Smooth muscle cell of the brain vasculature (primary cell): ENCODE measurements at places on chromosomes 12 and 14.

GRCh38 chr14:30620178-30620577 is 1.9 kb upstream of the SCFD1 start:
- DNase-seq, result no peak

GRCh38 chr14:36585100-36585499 is 2.7 kb upstream of the NKX2-8 start:
- no peak for DNase-seq

DNA sequence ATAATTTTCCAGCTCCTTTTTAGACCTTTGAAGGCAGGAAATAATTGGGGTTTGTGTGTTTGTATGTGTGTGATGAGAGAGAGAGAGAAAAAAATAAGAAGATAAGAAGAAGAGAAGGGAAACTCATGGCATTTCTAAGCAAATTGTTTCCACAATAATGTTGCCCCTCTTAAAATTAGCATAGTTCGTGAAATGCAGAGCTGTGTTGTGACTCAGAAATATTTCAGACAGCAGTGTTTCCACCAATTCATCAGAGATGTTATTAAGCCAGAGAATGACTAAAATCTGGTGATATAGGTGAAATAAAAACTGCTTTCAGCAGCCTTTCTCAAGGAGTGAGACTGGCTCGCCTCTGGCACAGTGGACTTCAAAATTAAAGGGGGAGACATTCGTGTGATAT is 65.9 kb upstream of the ARHGAP5 start:
- DNase-seq, result no peak

DNA sequence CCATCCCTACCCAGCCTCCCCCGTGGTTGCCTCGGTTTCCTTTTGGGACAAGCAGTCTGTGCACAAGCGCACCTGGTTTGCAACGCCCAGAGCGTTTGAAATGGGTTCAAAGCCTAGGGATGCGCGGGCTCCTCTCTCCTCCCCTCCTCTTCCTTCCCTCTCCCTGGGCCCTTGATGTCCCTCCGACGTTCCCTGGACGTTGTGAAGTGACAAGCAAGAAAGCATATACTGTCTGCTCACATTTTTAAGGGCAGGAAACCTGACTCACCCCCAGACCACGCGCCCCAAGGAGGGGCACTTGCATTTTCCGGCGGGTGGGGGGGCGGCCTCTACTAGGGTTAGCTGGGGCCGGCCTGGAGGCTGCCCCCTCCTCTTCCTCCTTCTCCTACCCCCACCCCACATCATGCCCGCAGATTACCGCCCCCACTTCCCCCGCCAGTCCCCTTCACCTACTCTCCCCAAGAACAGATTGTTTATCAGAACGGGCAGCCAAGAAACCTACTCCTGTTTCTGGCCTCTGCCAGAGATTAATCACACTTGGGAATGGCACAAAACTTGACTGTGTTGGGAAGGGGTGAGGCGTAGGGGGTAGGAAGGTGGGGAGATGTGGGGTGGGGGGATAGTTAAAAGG is 9.5 kb upstream of the IRF2BPL start:
- DNase-seq, result no peak

GRCh38 chr14:96215452-96216244 is 11.0 kb downstream of the BDKRB2 start:
- DNase-seq, result no peak

GRCh38 chr12:64102339-64102738 is 119.8 kb downstream of the KICS2 start:
- no peak for DNase-seq

DNA sequence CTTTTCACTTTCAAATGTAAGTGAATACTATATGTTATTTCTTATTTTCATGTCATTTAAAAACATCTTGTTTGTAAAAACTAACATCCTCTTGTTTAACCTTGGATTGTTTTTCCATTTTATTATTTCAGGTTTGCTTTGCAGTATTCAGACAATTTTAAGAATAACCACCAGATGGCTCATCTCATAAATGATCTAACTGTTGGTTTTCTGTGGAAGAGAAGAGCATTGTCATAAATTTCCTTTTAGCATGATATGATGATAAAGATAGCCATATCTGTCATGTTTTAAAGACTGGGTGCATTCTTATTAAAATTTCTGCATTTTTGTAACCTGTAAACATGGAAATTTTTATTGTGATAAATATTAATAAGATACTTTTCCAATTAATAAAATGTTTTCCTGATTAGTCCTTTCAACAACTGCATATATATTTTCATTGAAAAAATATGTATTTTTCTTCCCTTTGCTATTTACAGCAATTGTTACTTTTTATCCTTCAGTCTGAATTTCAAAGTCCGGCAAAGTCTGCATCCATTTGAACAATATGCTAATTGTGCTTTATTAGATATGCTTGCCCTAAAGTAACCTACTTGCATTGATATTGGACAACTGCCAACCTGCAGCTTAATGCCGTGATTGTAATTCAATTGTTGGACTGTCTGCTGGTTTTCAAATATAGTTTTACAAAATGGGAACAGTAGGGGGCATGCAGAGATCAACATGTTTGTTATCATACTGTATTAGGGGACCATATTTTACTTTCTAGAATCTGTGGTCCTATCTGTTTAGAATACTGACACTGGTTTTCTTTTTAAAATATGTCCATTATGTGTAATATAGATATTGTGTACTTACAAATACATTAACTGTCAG is 163.4 kb downstream of the GARIN6 start:
- DNase-seq, result no peak

DNA sequence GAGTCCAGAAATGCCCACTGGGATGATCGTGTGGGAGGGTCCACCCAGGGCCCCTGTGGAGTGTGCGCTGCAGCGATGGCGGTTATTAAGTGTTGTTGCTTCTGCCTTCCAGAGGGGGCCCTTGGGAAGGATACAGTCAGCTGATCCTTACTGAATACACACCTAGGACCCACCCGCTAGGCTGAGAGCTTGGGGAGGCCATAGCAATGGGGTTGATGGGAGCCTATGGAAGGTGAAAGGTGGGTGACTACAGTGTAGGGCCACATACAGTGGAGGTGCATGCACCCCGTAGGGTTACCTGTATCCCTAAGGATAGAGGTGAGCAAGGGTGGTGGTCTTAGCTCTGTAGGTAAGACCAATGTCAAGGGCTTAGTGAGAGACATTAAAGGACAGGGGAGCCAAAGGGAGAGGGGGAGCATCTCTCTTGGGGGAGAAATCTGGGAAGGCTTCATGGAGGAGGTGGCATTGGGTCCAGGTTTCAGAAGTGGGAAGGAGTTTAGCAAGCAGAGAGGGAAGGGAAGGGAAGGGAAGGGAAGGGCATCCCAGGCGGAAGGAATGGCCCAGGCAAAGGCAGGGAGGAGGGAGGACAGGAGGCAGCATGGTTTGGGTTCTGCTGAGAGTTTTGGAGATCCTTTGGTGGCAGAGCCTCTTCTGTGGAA is 73.1 kb upstream of the RIN3 start:
- no peak for DNase-seq

- DNase-seq, result no peak
Observed at GRCh38 chr14:90535556-90536090, 138.8 kb downstream of the CALM1 start.

DNA sequence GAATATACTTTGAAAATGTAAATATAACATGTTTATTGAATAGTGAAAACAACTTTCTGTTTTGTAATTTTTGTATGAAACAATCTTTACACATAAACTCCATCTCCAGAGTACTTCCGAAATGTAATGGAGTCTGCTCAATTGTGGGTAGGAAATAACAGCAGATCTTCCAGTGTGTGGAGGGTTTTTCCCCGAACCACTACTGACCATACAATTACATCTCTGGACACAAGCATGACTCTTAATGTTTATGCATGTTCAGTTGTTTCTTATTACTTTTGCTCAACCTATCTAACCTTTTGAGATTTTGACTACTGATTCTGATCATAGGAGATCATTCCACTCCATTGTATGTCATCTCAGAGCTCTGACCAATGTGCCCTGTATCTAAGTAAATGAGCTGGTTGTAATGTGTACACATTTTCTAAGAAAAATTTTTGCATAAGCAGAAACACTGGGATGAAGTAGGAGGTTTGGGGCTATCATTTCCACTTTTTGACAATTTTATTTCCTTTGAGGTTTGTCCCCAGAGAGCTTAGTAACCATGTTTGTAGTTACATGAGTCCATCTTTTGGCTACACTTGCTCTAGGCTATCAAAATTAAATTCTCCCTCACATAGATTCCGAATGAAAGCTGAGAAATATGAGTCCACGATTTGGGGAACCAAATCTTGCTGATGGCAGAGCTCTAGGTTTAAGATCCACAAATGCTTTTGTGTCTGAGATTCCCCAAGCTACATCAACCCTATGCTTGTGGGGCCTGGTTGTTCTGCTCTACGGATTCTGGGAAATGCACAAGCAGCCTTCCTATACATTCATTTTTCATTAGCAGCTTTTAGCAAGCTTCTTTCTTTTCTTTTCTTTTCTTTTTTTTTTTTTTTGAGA is 21.4 kb upstream of the CLEC4D start:
- DNase-seq, result no peak

DNA sequence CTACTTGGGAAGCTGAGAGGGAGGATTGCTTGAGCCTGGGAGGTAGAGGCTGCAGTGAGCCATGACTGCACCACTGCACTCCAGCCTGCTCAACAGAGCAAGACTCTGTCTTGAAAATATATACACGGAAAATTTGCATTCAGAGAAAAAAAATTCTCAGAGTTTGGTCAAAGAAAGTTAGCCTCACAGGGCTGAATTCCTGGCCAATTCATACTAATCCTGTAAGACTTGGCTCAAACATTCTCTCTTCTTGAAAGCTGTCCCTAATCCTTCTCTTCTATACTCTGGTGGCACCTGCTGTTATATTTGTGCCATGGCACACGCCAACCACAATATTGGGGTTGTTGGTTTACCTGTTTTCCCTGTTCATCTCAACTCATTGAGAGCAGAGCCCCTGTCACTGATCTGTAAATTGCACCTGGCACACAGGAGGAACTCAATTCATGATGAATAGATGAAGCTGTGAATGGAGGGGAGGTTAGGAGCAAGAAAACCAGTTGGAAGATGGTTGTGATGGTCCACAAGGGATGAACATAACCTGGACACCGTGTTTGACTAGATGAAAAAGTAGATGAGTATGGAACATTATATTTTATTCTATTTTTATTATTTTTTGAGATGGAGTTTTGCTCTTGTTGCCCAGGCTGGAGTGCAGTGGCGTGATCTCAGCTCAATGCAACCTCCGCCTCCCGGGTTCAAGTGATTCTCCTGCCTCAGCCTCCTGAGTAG is 36.8 kb upstream of the SPTSSA start:
- no peak for DNase-seq

DNA sequence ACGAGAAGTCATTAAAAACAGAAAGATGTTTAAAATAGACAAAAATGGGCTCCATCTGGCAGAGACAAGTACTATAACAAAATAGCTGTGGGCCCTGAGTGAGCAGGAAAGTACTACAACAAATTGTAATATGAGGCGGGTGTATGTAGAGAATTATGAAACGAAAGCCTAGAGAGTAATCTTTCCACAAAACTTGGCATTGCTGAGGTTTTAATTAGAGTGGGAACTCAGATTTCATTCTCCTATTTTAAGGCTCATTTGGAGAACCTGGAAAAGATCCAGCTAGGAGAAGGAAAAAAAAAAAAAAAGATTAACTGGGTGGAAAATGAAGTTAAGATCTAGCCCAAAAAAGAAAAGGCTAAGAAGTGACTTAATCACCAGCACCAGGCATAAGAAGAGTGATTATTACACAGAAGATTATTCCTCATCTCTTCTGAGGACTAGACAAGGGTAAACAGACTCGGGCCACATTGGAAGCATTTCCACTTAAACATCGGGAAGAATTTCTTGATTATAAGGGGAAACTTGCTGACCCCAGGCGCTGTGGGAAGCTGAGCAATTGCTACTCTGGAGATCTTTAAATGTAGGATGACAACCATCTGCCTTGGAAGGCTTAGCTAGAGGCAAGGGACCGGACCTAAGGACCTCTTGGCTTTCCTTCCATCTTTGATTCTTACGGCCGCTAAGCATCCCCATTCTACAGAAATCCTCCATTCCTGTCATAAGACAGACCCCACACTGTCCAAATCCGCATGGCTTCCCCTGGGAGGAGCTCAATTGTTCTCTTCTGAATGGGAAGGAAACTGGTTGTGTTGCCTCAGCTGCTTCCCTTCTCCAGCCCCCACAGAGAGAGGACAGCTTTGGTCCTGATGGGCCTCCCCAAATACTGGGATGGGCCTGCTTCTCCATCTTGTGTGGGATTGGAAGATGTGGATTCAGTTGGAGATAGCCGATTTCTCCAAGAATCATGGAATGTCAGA is 40.6 kb downstream of the IGF1 start:
- no peak for DNase-seq

- DNase-seq, result no peak
Observed at GRCh38 chr14:75069811-75070145, 337 bp downstream of the ZC2HC1C start.

DNA sequence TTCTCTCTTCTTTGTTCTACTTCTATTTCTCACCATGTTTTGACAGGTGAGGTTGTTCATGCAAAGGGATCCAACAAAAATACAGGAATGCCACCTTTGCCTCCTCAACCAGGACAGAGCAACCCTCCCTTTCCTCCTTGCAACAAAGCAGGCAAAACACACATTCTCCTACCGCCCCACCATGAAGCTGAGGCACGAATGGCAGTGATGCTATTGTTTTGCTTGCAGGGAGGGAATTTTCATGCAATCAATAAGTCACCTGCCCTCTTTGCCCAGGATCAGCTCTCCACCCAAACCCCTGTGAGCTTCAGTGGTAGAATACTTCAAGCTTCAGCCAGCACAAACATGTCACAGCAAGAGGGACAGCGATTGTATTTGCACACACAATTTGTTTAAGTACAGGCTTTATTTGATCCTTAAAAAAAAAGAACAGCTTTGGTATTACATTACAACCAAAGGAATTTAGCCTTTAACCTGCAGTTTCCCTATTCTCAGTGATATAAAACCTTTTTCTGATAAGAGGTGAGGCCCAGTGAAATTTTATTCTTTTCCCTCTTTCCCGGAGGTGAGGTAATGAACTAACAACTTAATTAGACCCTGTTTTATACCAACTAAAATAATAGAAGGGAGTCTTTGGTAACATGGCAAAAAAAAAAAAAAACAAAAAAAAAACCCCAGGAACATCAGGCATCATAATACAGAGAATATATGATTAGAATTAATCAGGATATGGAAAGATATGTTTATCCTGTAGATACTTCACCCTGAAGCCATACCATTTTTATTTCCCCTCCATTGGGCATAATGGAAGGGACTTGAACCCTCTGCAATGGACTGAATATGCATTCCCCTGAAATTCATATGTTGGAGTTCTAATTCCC is 87.0 kb upstream of the EEA1 start:
- no peak for DNase-seq

GRCh38 chr14:50569714-50570274 is 9.8 kb downstream of the ATL1 start:
- DNase-seq, result no peak

GRCh38 chr12:90481748-90482147 is 473.2 kb downstream of the CCER1 start:
- DNase-seq, result no peak

DNA sequence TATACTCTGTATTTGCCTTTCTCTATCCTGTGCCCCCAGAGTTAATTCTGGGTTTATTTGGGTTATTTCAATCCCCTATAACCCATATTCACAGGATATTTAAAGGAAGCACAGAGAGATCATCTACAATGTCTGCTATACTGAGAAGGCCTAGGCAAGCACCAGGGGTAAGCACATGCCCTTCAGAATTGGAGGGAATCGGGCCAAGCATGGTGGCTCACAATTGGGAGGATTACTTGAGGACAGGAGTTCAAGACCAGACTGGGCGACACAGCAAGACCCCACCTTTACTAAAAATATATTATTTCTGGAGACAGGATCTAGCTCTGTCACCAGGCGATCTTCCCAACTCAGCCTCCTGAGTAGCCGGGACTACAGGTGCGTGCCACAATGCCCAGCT is 11.3 kb downstream of the FOXN3 start:
- no peak for DNase-seq
